ENCODE measurements at places on chromosomes 6 and 20. TPM values are rescaled to one million over a fixed set of nuclear protein-coding genes. Genes with fewer than 3 reads are reported as not detected.

The KIFC1 gene
- 93.9 TPM for total RNA-seq

- DNase-seq = no peak
- H3K4me1 ChIP-seq = peaks cover 9% of the 10 kb centered on the region
- H3K4me3 ChIP-seq = no peak overlapping the region
- peaks cover 4% of the 10 kb centered on the region for H3K27me3 ChIP-seq
Observed at GRCh38 chr20:61055180-61056010, 196.7 kb upstream of the CDH4 start.

The OLIG3 gene
- total RNA-seq = not detected

- H3K4me1 ChIP-seq = no peaks in the 10 kb centered on the region
- H3K4me3 ChIP-seq = no peak overlapping the region
- H3K27ac ChIP-seq = no peak overlapping the region
- no peaks in the 10 kb centered on the region for H3K27me3 ChIP-seq
- no peaks in the 10 kb centered on the region for H3K36me3 ChIP-seq
- DNase-seq = no peak
Observed at GRCh38 chr20:23492292-23492691, 1.4 kb downstream of the CST8 start.

The MATN4 gene
- total RNA-seq = 0.06 TPM

DNA sequence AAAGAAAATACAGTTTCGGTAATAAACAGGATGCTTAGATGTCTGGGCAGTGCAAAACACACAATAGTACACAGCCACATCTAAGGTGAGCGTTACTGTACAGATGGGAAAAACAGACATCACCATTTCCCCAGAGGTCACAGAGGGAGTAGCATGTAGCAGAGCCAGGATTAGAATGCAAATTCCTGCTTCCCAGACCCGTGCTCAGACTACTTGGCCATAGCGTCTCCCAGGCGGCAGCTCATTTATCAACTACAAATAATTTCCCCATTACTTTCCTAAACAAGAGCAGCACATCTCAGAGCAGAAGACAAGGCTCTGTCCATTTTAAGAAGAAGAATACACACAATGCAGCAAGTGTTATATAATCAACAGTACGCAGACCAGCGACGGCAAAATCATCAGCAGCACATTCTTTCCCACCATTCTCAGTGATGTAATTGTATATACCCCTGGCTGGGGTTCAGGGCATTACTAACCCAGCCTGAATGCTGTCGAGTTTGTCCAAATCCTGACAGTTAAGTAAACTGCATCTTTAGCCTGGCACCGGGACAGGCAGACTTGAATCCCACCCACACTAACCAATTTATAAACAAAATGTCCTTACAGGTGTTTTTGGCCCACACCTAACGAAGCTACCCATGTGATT is 61.9 kb downstream of the CNKSR3 start:
- H3K36me3 ChIP-seq = no peaks in the 10 kb centered on the region
- H3K4me3 ChIP-seq = no peak overlapping the region
- no peak overlapping the region for H3K27ac ChIP-seq
- H3K4me1 ChIP-seq = peaks cover 14% of the 10 kb centered on the region

DNA sequence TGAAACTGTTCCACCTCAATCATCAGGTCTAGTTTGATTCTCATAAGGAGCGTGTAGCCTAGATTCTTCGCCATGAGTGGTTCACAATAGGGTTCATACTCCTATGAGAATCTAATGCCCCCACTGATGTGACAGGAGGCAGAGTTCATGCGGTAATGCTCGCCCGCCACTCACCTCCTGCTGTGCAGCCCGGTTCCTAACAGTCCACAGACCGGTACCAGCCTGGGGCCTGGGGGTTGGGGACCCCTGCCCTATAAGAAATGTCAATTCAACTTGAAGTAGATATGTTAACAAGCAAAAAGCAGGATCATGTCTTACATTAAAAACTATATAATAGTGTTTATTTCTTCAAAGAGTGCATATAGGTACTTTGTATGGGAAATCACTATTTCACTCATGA is 216.5 kb downstream of the COL19A1 start:
- no peaks in the 10 kb centered on the region for H3K36me3 ChIP-seq
- DNase-seq = no peak
- no peaks in the 10 kb centered on the region for H3K27me3 ChIP-seq

- no peak overlapping the region for H3K4me3 ChIP-seq
- H3K27ac ChIP-seq = no peak overlapping the region
- no peak for DNase-seq
- no peaks in the 10 kb centered on the region for H3K36me3 ChIP-seq
Observed at GRCh38 chr6:33758815-33759216, 12.1 kb upstream of the IP6K3 start.

The OR2H2 gene
- total RNA-seq = not detected

The BTN1A1 gene
- total RNA-seq = not detected

- no peaks in the 10 kb centered on the region for H3K4me1 ChIP-seq
- no peaks in the 10 kb centered on the region for H3K27me3 ChIP-seq
- no peak overlapping the region for H3K4me3 ChIP-seq
- no peaks in the 10 kb centered on the region for H3K36me3 ChIP-seq
- DNase-seq = no peak
Observed at GRCh38 chr6:84575264-84575663, 189.1 kb downstream of the TBX18 start.

GRCh38 chr20:44014807-44015732 is 100.4 kb downstream of the TOX2 start:
- no peak overlapping the region for H3K27ac ChIP-seq
- H3K4me3 ChIP-seq = no peak overlapping the region
- H3K4me1 ChIP-seq = no peaks in the 10 kb centered on the region
- no peak for DNase-seq

The MUC22 gene
- not detected for total RNA-seq

The LY86 gene
- not detected for total RNA-seq

The ABHD12 gene
- 20.8 TPM for total RNA-seq

The OOEP gene
- not detected for total RNA-seq

DNA sequence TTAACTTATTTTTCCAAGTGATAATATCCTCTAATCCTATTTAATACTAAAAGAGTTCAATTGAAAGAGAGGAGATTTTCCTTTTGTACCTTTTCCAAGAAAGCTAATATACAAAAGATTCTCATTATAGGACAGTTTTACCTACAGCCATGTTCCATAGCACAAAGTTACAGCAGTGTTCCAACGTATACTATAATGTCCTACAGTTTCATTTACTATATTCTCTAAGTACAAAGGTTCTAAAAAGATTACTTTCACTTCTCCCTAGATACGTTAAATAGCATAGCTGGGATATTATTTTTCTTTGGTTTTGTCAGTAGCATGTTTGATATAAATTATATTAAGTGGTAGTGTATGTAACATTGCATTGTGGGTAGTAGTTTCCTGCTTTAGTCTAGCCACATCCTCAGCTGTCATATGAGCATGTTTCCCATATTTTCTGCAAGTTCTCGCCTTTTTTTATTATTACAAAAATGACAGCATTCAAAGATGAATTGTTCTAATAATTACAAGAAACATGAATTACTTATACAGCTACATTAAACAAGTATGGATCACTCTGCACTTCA is 4.4 kb upstream of the RUNX2 start:
- no peaks in the 10 kb centered on the region for H3K36me3 ChIP-seq
- H3K4me3 ChIP-seq = no peak overlapping the region
- H3K27ac ChIP-seq = no peak overlapping the region
- DNase-seq = no peak

- H3K4me1 ChIP-seq = no peaks in the 10 kb centered on the region
- DNase-seq = no peak
- H3K4me3 ChIP-seq = no peak overlapping the region
- no peaks in the 10 kb centered on the region for H3K27me3 ChIP-seq
- peaks cover 5% of the 10 kb centered on the region for H3K36me3 ChIP-seq
- H3K27ac ChIP-seq = no peak overlapping the region
Observed at GRCh38 chr20:18527836-18528235, 20.1 kb downstream of the SEC23B start.

GRCh38 chr6:32076321-32076809 is 32.8 kb downstream of the TNXB start:
- H3K36me3 ChIP-seq = no peaks in the 10 kb centered on the region
- no peaks in the 10 kb centered on the region for H3K27me3 ChIP-seq
- no peak for DNase-seq
- peaks cover 19% of the 10 kb centered on the region for H3K4me1 ChIP-seq
- H3K4me3 ChIP-seq = no peak overlapping the region
- no peak overlapping the region for H3K27ac ChIP-seq

The MYL9 gene
- 12.4 TPM for total RNA-seq

The SIRPG gene
- total RNA-seq = not detected

DNA sequence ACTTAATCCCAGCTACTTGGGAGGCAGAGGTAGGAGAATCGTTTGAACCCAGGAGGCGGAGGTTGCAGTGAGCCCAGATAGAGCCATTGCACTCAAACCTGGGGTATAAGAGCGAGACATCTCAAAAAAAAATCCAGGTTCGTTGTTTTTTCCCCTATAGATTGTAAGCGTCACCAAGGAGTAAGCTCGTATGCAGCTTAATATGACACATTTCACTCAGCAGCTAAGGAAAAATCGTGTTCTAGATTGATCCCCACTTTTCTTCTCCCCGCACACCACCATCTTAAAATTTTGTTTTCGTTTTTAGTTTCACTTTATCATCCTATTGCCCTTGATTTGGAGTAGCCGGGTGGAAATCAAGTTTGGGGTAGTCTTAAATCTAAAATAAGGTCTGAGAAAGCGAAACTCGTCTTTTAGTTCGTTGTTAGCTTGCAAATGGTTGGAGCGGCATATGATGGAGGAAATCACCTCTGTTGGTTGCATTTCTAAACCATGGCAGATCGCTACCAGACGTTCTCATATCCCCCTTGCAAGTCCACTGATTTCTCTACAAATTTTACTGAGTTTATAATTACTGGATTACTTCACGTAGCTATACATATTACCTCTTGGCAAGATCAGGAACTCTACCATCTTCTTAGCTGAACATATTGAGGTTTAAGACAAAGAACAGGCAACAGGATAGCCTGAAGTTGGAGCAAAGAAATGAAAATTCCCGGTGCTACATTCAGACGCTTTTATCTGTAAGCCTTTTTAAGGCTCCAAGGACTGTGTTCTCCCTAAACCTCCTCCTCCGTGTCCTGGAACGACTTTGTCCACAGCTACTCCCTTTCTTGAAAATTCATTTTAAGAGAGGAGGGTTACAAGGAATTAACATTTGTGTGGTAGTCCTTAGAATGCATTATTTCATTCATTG is 91.1 kb upstream of the BTN3A2 start:
- peak overlapping the region; percentile 55 for H3K27ac ChIP-seq
- H3K36me3 ChIP-seq = no peaks in the 10 kb centered on the region

The SAMD3 gene
- total RNA-seq = 2.0 TPM

DNA sequence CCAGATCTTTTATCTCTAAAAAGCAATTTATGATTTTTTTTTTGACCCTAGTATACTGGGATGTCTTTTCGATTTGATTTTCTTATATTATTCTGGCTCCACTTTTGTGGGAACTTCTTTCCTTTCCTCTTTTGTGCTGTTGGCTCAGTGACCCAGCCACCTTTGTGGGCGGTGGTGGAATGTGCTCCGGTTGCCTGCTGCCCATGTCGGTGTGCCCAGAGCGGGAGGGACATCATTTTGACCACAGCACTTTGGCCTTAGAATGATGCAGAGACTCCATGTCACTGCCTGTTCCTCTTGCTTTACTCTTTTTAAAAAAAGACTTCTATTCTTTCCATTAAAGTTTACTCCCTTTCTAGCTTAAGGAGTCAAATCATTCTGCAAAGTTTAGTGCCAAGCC is 198.0 kb downstream of the FARS2 start:
- H3K4me1 ChIP-seq = peaks cover 33% of the 10 kb centered on the region
- H3K36me3 ChIP-seq = no peaks in the 10 kb centered on the region
- DNase-seq = no peak
- H3K27ac ChIP-seq = no peak overlapping the region
- no peaks in the 10 kb centered on the region for H3K27me3 ChIP-seq

DNA sequence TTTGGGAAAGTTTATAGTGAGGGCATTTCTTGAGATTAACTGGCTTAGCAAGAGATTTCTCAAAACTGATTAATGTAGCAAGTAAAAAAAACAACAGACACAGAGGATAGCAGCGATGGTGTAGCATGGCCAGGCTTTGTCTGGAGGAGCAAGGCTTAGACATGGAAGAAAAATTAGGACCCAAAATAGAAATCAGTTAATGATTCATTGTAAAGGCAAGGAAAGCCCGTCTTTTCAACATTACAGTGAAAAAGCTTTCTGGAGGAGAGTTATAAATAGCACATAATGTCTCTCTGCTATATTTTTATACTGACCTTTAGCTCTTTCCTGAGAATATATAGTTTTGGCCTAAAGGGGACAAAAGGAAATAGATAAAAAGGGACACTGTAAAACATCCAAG is 45.1 kb downstream of the FNDC1 start:
- no peak for DNase-seq
- H3K36me3 ChIP-seq = no peaks in the 10 kb centered on the region
- H3K27ac ChIP-seq = no peak overlapping the region
- H3K4me3 ChIP-seq = no peak overlapping the region

GRCh38 chr6:152271776-152272464 is 365.2 kb downstream of the SYNE1 start:
- H3K36me3 ChIP-seq = no peaks in the 10 kb centered on the region
- DNase-seq = no peak
- no peak overlapping the region for H3K4me3 ChIP-seq

DNA sequence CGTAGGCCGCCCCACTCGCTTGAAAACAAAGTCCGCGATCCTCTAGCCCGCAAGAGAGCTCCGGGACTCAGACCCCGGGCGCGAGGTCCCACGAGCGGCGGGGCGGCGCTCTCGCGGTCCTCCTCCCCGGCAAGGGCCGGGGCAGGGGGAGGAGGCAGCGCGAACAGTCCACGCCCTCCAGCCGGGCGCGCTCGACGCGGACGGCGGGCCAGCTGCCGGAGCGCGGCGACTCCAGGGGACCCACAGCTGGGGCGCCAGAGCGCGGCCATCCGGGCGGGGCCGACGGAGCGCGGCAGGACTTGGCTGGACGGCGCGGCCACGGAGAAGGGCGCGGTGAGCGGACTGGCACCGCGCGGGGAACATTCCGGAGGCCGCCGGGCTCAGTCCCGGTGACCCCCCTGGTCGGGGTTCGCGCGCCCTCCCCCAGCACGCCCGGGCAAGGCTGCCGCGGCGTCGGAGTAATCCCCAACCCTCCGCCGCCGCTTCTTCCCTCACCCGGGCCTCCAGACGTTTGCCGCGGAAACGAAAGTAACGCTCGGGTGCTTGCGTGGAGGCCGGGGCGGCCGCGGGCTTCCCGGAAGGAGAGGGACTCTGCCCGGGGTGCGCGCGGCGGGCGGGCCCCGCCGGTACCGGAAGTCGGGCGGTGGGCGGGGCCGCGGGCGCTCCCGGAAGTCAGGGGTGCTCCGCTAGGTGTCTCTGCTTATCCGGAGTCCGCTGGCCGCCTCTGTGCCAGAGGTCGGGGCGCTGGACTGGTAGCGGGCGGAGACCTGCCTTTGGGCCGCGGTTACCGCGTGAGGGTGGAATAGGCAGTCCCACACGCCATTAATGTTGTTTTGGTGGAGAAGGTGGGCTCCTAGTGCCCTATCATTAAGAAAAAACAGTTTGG is at the start of gene RIPK1:
Gene RIPK1, plus strand, starts transcription at position 166 of the 886 bp plus-strand sequence. CDS start 8,330 bp downstream, outside the sequence.
- peaks cover 3% of the 10 kb centered on the region for H3K4me1 ChIP-seq
- no peaks in the 10 kb centered on the region for H3K36me3 ChIP-seq
- peak; percentile 91 for DNase-seq
- H3K4me3 ChIP-seq = peak within 1 kb of the TSS; percentile 83
- peaks cover 18% of the 10 kb centered on the region for H3K27me3 ChIP-seq
